ENCODE measurements at places on chromosomes 5 and 9.
A peak's percentile ranks its signal among the peaks of the same experiment; 100 is the strongest.

DNA sequence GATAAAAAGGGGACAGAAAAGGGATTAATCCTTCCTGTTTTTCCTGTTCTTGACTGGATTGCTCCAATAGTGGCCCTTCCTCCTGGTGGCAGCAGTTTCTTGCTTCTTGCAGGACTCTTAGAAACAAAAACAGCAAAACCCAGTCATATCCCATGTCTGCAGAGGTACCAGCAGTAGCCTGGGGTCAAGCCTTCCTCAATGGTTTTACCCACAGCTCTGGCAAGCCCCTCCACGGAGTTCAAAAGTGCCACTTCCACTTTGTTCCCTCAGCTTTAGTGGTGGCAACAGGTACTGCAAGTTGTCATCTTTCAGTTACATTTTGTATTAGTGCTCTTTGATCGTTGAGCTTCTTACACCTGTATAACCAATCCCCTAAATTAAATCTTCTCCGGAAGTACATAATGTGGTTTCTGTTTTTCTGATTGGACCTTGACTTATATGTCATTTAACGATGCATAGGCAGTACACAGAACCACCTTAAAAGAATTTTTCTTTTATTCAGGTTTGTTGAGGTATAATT is 8.7 kb upstream of the RANBP6 start:
- DNase-seq: peak; percentile 11

GRCh38 chr5:169146158-169146557 is 154.8 kb downstream of the SLIT3 start:
- DNase-seq: no peak

DNA sequence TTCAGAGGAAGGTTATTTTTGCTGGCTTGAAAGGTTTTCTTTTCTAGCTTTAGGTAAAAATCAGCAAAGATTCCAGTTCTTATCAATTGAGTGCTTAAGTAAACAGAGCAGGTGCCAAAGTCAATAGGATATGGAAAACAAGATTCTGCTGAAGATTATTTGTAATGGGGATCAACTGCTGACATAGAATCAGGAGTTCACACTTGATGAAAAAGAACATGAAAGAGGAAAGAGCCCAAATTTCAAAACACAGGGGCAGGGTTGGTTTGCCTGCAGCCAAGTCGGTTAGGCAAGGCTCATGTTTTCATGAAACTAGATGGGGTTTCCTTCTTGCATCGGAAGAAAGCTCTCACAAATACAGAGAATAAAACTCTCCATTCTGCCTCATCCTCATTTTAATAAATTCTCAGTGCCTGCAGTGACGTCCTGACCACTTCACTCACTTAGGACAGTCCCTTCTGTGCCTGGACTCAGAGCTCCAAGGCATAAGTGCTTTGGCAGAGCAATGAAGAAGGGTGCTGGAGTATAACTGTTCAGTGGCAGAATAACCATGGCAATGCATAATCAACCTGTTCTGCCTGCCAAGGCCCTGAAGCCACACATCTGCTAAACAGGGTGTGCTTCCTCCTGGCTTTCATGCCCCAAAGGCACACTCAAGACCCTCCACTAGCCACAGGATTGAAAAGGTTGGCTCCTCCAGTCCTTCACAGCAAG is 179.6 kb downstream of the GNAQ start:
- DNase-seq: no peak

- no peak for DNase-seq
These were observed 429.6 kb upstream of the DMAC1 start for GRCh38 chr9:8229226-8229625.

DNA sequence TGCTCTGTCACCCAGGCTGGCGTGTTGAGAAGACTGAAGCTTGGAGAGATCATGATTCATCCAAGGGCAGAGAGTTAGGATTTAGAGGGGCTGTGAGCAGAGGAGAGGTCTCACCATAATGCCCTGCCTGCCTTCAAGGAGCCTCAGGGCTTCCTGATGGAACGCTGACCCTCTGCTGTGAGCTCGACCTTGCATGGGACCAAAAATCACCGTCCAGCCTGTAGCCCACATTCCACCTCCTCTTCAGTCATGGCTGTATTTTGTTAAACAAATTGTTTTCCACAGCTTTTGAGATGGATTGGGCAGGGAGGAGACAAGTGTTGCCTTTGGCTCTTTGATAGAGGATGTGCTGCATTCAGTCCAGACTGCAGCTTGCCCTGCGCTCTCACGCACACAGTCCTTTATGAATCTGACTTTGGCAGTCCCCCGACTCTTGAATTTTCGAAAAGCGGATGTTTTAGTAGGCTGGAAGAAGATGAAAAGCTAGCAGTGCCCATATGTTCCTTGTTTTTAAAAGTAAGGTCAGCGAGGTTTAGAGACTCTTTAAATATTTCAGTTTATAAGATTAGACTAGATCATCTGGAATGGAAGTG is 79.5 kb downstream of the MVB12B start:
- DNase-seq: no peak

- no peak for DNase-seq
These were observed 318.7 kb upstream of the IRX4 start for GRCh38 chr5:2201421-2201820.

DNA sequence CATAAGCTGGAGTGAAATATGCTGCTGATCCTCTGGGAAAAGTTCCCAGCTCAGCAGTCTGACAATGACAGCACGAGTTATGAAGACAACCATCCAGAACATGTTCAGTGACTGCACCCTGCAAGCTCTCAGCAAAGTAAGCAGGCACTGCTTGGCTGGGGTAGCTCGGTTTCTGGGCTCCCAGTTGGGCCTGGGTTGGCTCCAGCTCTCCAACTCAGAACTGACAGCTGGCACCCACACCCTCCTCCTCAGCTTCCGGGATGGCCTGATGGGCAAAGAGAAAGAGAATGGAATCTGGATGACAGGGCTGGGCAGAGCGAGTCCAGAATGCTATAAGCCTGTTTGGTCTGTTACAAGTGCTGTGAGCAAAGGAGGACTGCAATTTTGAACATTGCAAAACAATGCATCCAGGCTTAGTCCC is 185.0 kb downstream of the CSNK1G3 start:
- DNase-seq: no peak

GRCh38 chr9:4985386-4986266 is 554 bp downstream of the JAK2 start:
- peak; percentile 54 for DNase-seq

DNA sequence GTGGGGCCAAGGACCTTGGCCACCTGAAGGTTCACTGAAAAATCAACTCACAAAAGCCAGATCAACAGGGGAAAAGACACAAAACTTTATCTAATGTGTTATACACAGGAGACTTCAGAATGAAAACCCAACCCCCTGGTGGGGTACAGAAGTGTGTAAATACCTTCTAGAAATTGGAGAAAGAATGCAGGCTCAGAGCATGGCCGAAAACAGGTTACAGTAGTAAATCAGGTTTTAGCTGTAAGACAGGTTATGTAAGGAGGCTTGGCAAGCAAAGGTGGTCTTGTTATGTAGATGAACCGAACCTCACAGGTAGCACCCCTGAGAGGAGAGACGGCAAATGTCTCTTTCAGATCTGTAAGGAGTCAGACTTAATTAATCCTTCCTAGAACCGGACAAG is 10.0 kb downstream of the CEMIP2 start:
- no peak for DNase-seq

GRCh38 chr5:177997846-177998245 is 1.8 kb upstream of the PROP1 start:
- no peak for DNase-seq

DNA sequence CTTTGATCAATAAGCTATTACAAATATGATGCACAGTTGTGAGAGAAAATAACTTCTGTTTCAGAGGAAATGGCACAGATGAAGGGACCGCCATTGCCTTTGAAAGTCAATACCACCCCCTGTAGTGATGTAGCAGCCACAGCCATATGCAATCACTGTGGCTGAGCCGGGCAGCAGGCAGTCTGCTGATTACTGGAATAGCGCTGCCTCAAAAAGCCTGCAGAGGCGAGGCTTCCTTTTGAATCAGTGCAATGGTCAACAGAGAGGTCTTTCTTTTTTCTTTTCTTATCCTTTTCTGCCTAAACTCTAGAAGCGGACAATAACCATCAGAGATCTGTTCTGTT is 265.1 kb upstream of the TAS2R1 start:
- DNase-seq: no peak

DNA sequence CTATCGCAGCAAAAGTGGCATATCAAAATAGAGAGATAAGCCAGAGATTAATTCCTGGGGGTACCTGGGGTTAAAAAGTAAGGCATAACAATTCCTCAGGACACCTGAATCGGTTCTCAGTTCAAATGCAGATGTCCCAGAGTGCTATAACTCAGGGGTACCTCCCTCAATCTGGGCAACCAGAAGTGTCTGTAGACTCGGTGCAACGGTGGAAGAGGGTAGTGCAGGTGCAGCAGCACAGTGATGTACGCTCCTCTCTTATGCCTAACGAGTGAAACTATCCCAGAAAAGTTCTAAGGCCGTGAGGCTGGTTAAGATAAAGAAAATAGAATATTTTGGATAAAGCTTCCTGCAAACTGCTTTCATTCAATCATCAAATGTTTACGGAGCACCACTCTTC is 7.9 kb upstream of the NR4A3 start:
- DNase-seq: no peak

DNA sequence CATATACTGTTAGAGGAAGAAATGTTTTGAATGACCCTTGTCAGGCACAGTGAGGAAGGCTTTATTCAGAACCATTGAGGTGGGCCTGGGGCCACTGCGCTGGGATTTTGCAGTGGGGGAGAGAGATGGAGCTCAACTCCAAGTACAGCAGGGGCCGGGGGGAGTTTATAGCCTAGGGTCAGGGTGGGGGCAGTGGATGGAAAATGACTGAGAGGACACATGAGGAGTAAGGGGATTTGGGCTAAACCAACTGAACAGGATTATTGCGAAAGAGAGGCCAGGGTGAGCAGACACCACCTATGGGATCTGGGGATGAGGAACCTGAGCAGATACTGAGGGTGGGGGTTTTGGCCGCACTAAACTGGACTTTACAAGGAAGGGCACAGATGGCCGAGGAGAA is 6.3 kb downstream of the CEP72 start:
- DNase-seq: no peak

DNA sequence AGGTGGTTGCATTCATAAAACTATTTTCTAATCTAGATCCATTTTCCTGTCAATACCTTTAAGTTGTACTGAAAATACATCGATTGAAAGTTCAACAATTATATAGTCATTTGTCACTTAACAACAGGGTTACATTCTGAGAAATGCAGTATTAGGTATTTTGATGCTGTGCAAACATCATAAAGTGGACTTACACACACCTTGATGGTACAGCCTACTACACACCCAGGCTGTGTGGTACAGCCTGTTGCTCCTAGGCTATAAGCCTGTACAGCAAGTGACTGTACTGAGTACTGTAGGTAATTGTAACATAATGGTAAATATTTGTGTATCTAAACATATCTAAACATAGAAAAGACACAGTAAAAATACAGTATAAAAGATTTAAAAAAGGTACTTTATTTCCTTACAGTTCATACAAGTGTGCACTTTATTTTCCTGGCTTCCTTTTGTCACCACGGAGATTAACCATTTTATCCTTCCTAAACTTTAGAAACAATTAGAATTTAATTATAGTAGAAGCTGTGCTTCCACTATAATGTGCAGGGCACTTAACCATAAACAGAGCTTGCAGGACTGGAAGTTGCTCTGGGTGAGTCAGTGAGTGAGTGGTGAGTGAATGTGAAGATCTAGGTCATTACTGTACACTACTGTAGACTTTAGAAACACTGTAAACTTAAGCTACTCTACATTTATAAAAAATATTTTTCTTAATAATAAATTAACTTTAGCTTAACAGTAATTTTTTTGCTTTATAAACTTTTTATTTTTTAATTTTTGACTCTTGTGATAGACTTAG is 42.9 kb upstream of the MEF2C start:
- no peak for DNase-seq

DNA sequence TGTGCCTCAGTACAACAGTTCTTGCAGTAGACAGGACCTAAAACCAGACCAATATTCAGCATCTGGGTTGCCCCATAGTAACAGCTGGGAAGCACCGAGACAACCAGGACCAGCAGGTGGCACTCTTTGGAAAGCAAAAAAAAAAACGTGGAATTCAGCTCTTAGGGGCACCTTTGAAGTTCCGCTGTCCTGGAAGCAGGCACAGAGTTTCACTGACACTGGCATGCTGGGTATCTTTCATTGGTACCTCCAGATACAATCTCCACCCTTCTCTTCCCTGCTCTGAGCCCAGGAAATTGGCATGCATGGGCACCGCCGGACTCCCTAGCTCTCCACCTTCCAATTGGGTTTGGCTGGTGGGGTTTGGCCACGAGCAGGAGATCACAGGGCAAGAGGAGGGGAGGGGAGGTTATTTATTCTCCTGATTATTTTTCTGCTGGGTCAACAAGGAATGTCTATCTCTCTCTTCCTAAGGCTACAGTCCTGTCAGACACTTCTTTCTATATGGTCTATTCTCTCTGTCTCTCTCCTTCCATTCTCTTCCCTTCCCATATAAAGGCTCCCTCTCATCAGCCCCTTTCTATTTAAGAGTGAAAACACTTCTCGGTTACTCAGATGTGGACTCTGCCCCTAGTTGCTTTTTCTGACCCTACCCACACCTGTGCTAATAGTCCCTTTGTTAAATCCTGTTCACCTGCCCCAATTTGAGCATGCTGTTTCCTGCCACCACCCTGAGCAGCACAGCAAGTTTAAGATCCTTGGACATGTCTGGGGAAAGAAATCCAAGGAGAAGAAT is 1.9 kb upstream of the IDNK start:
- peak; percentile 40 for DNase-seq

DNA sequence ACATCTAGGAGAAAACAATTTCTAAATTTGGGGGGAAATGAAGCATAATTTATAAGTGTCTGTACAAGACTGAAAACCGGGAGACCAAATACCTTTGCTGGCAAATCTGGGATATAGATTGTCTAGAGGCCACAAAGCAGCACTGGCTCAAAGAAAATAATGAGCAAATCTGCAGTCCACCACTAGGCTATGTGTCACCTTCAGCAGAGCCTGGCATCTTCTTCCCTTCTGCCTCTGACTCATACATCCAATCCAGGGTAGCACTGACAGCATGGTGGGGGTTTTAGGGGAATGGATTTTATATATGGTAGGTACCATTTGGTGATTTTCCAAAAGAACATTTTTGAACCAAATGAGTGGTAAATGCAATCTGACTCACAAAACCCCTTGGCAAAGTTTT is 12.8 kb downstream of the FAM81B start:
- DNase-seq: no peak

DNA sequence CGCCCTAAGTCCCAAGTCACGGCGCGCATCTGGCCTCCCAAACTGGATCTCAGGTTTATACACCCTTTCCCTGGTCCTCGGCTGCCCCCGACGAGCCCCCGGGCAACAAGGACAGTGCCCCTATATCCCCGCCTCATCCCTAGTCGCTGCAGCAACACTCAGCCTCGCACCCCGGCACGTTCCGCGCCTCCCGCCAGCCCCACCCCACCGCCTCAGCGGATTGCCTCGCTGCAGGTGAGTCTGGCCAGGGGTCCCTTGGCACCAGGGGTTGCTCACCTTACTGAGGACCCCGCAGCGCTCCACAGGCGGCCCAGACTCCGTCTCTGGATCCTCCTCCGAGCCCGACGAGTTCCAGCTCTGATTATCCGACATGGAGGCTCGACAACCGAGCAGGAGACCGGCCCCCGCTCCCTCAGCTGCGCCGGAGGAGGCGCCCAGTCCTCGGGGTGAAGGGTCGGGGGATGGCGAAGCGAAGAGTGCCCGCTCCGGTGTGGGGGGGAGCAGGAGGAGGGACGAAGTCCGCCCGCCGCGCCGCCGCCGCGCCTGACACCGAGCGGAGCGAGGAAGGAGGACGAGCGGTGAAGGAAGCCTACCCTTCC is 494 bp downstream of the CERT1 start:
- DNase-seq: peak; percentile 27

- no peak for DNase-seq
These were observed 2.5 kb upstream of the EIF4EBP3 start for GRCh38 chr5:140544986-140545385.
